NCI-H748 treated with DMSO at 0.1 percent for 48 hours (cell line): ENCODE measurements at places on chromosomes 5 and 9.

DNA sequence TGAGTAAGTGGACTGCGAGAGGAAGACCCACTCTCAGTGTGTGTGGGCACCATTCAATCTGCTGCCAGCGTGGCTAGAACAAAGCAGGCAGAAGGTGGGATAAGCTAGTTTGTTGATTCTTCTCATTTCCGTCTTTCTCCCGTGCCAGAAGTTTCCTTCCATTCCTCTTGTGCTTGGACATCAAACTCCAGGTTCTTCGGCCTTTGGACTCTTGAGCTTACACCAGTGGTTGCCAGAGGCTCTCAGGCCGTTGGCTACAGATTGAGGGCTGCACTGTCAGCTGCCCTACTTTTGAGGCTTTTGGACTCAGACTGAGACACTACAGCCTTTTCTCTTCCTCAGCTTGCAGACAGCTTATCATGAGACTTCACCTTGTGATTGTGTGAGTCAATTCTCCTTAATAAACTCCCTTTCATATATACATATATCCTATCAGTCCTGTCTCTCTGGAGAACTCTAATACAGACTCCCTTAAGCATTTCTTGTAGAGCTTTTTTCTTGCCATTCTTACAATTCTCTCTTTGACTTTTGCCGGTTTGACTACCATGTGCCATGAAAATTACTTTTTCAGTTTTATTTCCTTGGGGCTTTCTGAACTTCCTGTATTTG lies 494.9 kb downstream of the PRR16 start:
- no peak for DNase-seq

DNA sequence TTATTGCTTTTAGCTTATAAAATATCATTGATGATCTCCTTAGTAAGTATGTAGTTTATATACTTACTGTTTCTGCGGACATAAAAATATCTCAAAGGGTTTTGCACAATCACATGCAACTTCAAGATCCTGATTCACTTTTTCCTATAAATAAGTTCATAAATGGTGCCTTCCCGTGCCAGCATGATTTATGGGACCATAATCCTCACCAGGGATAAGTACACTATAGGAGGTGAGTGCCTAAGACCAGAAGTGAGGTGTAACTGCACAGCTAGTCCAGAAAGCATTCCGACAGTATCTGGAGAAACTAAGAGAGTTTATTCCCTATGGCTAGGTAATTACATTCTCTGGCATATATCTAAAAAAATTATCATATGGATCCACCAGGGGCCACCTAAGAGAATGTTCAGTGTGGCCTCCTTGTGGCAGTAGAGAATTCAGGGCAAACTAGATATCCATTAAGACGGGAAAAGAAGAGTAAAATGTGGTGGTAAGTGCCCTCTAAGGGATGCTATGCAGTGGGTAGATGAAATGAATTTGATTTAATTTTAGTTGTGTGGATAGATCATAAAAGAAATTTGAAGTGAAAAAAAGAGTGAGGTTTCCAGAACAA lies 402.5 kb upstream of the SLC24A2 start:
- no peak for DNase-seq

- DNase-seq: peak; percentile 76
These were observed 466 bp downstream of the SMC2 start for GRCh38 chr9:104094534-104095015.

DNA sequence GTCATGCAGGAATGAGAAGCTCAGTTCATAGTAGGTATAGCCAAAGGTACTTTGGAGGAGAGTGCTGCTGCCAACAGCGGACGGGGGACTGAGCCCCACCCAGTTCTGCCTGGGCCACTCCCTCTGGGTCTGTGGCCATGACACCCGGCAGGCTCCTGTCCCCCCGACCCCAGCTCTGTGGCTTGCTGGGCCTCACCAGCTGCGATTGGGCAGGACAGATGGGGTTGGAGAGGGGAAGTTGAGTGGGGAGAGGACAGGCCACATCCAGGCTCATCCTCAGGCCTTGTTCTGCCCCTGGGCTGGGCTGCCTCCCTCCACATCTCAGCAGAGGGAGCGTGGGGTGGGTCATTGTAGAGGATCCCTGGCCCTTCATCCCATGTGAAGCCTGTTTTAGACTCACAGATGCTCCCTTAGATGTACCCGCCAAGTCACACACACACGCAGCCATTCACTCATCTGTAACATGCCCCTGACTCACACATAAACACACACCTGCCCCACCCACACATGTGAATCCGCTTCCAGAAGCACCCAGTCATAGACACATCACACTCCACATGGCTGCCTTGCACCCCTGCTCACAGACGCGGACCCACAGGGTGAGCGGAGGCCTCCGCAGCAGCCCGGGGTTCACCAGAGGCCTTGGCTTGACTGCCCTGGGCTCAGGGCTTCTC lies 48.8 kb downstream of the NTNG2 start:
- DNase-seq: no peak

GRCh38 chr9:32404856-32405255 lies 20.4 kb downstream of the ACO1 start:
- DNase-seq: no peak

GRCh38 chr9:69054989-69055388 lies 19.4 kb downstream of the FXN start:
- DNase-seq: no peak

DNA sequence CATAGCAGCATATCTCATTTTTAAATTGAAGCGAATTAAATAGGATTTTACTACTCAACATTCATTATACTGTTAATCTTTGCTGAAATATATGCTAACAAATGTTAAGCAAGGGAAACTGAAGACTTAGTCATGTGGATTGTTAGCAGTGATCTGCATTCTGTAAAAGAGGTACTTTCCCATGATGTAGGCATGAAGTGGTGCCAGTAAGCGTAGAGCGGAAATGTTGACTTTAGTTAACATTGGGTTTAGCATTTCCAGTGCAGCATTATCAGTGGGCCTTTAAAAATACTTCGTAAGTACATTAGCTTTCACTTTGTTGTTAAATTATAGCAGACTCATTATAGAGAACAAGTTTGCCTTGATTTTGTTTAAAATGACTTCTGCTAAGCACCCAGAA lies 130.3 kb downstream of the CDC42SE2 start:
- DNase-seq: no peak

DNA sequence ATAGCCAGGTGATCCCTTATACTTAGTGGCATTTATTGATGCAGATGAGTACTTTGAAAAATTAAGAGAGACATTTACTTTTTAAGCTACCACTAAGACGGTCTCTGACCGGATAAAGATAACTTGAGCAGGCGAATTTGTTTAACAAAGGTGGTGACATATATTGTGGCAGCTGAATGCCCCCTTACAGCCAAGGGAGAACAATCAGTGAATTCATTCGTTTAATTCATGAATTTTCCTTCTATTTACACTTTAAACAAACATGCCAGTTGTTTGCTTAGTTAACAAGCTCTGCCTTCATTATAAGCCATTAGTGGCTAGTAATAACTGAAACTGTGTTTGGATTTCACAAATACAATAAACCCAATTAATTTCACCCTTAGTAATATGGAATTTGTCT lies 187.1 kb downstream of the AOPEP start:
- DNase-seq: peak; percentile 97

DNA sequence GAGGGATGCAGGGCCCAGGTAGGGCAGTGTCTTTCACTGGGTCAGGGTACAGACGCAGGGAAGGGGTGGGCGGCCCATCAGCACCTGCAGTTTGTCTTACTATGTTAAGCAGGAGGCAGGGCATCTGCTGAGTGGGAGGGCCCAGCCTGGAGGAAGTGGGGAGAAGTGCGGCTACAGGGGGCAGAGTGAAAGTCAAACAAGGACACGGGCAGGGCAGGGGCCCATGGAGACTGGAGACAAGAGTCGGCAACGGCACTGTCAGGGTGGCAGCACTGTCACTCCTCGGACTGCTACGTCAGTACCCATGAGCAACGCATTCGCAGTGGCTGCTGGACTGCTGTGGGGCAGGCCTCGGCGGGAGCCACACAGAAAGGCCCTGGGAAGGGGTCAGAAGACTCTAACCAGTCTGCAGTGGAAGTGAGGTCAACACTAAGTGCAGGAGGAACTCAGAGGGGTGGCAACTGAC lies 19.7 kb downstream of the CAMSAP1 start:
- no peak for DNase-seq

DNA sequence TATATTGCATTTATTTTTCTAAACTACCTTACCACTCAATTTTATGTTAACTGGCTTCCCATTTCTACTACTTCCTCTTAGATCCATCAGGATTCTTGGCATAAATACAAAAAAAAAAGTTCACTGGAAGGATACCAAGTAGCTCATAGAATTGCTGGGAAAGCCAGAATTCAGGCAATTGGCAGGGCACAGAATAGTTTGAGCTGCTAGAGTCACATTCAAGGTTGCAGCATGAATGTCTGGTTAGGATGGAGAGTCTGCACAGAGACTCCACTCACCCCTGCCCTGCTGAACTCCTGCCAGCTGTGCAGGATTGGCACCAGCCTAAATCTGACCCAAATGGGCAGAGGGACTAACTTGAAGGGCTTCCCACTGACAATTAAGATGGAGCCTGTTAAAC lies 4.9 kb upstream of the AMACR start:
- DNase-seq: no peak

DNA sequence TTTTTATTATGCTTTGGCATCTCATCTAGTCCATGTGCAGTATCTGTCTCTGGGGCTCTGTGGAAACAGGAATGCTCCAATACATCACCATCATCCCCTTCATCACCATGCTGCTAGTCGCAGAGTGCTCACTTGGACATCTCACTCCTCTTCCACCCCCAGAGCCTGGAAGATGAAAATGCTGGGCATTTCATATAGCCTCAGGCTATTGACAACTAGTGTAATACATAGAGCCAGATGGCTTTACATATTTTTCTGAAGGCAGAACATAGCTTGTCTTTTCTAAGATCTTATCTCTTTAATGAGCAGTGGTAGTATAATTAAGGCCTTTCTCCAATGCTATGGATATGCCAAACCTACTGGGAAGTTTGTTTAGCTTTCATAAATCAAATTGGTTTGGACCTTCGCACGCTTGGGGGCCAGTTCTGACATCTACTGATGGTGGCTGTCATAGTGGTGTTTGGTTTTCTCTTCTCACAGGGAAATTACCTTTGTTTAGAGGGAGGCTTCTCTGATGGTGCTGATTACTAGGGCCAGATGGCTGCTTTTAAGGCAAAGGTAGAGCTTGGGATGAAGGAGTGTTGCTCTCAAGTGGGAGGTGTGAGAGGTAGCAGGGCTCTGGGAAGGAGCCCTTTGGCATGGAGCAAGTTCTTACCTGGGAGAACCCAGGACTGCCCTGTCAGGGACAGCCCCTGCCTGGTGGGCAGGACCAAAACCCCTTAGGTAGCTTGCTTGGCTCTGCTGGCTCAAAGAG lies 63.1 kb upstream of the CXCL14 start:
- no peak for DNase-seq

- DNase-seq: no peak
These were observed 7.9 kb downstream of the BTNL9 start for GRCh38 chr5:181047921-181048320.

- no peak for DNase-seq
These were observed 264.4 kb upstream of the GAS1 start for GRCh38 chr9:87211669-87212068.

- DNase-seq: peak; percentile 27
These were observed 1.0 kb upstream of the GOLGA1 start for GRCh38 chr9:124941679-124942561.

GRCh38 chr9:13726746-13727145 lies 447.3 kb upstream of the MPDZ start:
- DNase-seq: no peak

GRCh38 chr9:34633851-34634550 lies 3.6 kb downstream of the SIGMAR1 start:
- DNase-seq: peak; percentile 54
